Testis (tissue), 5 donors: ENCODE measurements at places on chromosomes 12 and 14. TPM values are rescaled to one million over a fixed set of nuclear protein-coding genes. Genes with fewer than 3 reads are reported as not detected.

RIMBP2 gene
- 8.7 TPM for polyA plus RNA-seq

DNA sequence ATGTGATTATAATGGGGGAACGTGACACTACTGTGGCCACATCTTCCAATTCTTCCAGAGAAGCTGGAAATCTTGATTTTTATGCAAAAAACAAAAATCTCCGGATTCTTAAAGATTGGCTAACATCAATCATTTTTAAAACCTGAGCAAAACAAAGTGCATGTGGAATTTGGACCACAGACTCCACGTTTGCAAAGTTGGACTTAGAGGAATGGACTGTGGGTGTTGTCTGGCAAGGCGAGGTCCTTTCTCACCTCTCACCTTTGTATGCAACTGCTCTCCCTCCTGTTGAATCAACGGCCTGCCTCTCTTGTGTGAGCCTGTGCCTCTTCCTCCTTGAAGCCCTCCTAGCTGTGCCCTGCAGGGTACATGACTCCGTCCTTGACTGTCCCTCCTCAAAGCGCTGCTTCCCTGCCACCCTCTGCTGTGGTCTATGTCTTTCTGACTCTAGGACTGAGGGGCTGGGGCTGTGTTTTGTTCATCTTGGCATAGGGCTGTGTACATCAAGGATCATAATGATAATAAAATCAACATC, 122.4 kb downstream of the PHETA1 start:
- no peak for DNase-seq

- DNase-seq: no peak
Observed at GRCh38 chr12:74193191-74193590, 344.4 kb upstream of the ATXN7L3B start.

- no peak for DNase-seq
Observed at GRCh38 chr14:93269341-93270068, 62.4 kb downstream of the UBR7 start.
